Neural crest cell (in vitro differentiated cells): ENCODE measurements at places on chromosomes 11 and 22.

- DNase-seq = no peak
Measured at GRCh38 chr11:14585438-14585837, 58.2 kb upstream of the PDE3B start.

DNA sequence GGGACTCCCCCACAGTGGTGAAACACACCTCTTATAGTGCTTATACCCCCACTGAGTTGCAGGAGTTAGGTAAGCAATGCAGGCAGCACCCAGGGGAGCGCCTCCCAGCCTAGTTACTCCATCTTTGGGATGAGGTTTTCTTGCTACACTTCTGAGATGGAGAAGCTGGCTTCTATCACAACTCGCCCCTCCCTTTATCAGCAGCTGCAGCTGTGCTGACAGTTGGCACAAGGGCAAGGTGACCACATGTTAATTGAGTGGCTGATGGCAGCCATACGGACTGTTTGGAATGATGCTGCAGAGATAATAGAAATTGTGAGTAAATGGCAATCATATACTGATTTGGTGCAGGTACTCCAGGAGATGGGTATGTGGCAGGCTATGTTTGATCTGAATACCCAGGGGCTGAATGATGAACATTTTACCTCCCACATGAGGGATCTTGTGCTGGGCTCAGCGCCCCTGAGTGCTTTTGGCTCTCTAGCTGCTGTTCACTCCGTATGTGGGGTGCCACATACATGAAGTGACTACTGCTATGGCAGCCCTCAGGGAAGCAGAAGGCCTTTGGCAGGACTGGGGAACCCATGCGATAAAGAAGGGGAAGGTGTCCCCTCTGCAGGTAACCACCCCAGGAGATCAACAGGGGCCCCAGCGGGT, 29.2 kb upstream of the KCNA4 start:
- DNase-seq = no peak

GRCh38 chr22:37186997-37187522, 987 bp downstream of the C1QTNF6 start:
- no peak for DNase-seq

DNA sequence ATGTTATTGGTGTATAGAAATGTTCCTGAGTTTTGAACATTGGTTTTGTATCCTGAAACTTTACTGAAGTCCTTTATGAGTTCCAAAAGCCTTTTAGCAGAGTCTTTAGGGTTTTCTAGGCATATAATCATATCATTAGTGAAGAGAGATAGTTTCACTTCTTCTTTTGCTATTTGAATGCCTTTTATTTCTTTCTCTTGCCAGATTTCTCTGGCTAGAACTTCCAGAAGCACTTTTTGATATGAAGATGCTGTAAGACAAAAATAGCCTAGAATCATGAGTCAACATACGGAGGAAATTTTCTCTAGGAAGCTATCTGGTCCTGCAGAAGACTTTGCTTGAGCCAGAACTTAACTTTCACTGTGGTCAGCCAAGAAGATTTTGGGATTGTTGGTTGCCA, 86.7 kb upstream of the IZUMO1R start:
- DNase-seq = no peak

GRCh38 chr11:119918347-119918746, 189.3 kb upstream of the NECTIN1 start:
- no peak for DNase-seq

DNA sequence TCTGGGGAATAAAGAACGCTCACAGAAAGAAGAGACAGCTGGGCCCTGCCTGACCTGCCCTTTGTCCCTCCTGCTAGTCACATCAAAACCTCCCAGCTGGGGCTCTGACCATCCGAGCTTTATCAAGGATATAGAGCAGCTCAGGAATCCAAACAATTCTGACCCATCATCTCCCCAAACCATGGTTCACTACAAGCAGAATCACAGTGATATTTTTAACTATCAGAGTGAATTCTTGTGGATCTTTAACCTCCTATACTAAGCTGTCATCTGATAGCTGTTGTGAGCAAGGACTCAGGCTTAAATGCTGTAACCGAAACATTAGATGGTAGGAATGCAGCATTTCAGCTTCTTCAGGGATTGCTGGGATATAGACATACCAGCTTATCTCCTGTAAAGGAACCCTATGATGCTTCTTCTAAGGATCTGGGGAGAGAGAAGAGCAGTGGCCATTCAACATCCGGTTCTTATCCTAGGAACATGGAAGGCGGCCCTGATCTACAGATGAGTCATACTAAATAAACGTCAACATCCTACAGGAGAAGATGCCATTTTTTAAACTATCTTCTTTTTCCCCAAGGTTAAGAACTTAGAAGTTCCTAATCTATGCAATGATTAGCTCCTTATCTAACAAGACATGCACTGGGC, 84.7 kb upstream of the AKIP1 start:
- no peak for DNase-seq

DNA sequence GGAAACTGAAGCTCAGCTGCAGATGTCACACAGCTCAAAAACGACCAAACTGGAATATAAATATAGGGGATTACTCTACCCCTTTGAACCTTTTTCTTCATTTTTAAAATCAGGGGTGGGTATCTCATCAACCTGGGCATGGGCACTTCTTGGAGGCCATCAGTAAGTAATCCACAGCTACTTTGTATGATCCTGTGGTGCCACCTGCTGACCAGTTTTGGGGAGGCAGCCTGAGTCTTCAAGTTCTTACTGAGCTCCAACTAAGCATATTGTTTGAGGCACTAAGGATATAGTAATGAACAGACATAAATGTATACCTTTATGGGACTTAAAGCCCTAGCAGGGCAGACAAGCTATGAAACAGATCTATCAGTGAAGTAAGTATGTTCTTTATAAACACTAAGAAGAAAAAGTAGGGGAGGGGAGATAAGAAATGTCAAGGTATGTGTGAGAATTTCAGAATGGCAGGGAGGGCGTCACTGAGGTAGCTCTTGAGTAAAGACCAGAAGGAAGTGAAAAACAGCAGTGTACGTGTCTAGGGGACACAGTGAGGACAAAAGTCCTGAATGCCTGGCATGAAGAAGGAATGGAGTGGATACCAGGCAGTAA, 18.4 kb downstream of the TUB start:
- peak; percentile 80 for DNase-seq
